NCI-H146 (cell line): ENCODE measurements at places on chromosomes 11 and 22.
A peak's percentile ranks its signal among the peaks of the same experiment; 100 is the strongest.

- no peak for DNase-seq
Measured at GRCh38 chr11:73201249-73201648, 16.8 kb upstream of the P2RY2 start.

DNA sequence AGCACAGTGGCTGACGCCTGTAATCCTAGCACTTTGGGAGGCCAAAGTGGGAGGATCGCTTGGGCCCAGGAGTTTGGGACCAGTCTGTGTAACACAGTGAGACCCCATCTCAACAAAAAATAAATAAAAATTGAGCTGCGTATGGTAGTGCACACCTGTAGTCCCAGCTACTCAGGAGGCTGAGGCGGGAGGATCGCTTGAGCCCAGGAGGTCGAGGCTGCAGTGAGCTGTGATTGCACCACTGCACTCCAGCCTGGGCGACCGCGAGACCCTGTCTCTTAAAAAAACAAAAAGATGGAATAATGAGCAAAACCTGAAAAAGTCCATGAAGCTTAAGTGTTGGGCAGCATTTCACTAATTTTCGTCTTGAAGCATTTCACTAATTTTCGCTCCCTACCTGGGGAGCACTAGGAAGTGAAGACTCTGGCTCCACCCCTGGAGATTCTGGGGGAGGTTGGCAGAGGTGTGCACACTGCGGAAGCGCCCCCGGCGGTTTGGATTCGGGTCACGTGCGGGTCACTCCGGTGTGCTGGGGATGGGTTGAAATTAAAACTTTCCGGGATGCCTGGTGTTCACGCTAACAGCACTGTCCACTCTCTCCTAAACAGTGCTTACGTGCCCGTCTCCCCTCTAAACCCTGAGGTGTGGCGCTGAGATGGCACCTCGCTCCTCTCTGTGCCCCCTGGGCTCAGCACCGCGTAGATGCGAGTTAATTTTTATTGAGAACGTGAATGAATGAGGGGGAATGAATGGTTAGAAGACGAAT is 906 bp upstream of the NAA40 start:
- peak; percentile 65 for DNase-seq

DNA sequence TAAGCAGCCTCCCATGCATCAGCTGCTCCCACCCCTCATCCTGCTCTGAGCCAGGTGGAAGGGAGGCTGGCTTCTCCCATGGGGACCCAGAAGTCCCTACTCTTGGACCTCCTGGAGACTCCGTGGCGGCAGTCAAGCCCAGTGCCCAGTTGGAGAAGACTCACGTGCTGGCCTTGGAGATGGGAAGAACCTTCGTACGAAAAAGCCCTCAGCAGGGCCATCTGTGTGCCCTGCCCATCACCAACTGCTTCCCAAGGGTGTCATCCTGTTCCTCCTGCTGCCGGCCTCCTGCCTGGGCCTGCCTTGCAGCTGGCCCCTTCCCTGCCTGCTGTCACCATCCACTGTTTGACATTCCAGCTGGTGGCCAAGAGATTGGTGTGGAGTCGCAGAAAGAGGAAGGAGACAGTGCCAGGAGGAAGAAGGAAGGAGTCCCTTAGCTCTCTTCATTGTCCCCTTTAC is 28.0 kb downstream of the ARHGAP1 start:
- DNase-seq = no peak

DNA sequence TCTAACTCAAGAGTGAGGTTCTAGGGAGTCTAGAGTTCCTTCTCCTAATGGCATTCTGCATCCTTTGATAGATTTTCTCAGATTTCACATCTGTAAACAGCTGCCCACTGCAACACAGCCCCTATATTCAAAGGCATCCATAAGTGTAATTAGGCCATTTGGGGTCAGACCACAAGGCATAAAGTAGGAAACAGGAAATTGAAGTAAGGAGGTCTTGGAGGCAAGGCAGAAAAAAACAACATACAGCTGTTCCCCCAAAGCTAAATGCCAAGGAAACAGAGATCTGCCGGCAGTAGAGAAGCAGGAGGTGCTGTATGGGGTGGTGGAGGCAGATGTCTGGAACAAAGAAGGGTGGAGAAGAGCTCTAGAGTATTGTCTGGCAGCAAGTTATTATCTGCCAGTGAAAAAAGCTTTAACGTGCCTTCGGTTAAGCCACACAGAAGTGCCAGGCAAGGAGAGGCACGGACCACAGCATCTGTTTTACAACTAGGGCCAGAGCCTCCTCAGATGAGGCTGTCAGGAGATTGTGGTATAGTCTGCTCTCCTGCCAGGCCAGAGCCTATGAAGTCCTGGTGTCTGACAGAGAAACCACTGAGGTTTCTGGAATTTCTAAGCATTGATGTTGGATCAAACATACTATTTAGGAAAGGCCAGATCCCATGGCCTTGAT is 100.2 kb upstream of the CHRM4 start:
- no peak for DNase-seq

DNA sequence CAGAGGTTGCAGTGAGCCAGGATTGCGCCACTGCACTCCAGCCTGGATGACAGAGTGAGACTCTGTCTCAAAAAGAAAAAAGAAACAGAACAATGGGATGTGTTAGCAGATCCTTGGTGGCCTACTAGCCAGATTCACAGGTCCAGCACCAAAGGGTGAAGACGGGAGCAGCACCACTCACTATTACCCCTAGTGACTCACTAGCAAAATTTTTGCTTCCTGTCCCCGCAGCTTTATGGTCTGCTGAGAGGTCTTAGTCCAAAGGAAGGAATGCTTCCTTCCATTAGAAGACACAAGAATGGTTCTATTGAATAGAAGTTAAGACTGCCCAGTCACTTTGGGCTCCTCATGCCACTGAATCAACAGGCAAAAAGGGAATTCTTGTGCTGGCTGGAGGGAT is 35.9 kb upstream of the NUP50 start:
- no peak for DNase-seq

- DNase-seq = no peak
Measured at GRCh38 chr22:42344361-42344905, 74.0 kb upstream of the TCF20 start.

DNA sequence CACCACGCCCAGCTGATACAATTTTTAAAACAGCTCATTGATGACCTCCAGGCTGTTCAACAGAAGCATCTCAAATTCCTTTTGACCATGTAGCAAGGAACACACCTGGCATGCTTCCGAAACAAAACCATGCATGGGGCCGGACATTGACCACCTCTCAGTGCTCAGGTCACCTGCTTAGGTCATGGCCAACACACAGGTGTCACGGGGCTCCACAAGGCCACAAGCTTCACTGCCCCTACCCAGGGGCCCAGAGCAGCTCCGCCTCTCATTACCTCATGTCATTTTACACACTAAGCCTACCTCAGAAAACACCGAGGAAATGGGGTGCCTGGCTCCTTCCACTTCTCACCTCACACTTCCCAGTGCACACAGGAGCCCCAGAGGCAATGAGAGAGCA is 26.6 kb downstream of the YPEL1 start:
- no peak for DNase-seq

- no peak for DNase-seq
Measured at GRCh38 chr11:19886498-19886897, 173.9 kb downstream of the NAV2 start.

DNA sequence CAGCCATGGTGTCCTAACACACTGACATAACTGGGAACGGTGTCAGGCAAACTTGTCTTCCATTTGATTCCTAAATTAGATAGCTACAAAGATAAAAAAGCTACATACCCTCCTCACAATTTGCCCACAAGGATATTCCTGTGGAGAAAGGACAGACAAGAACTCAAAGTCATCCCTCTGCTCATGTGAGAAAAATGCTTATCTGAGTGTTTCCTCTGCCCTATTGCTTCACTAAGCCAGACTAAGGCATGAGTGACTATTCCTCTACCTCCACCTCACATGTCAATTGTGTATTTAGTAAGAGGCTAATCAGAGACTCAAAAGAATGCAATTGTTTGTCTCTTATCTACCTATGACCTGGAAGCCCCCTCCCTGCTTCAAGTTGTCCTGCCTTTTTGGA is 247.7 kb downstream of the DDX10 start:
- DNase-seq = no peak

- no peak for DNase-seq
Measured at GRCh38 chr11:121221496-121222200, 70.9 kb upstream of the SC5D start.

DNA sequence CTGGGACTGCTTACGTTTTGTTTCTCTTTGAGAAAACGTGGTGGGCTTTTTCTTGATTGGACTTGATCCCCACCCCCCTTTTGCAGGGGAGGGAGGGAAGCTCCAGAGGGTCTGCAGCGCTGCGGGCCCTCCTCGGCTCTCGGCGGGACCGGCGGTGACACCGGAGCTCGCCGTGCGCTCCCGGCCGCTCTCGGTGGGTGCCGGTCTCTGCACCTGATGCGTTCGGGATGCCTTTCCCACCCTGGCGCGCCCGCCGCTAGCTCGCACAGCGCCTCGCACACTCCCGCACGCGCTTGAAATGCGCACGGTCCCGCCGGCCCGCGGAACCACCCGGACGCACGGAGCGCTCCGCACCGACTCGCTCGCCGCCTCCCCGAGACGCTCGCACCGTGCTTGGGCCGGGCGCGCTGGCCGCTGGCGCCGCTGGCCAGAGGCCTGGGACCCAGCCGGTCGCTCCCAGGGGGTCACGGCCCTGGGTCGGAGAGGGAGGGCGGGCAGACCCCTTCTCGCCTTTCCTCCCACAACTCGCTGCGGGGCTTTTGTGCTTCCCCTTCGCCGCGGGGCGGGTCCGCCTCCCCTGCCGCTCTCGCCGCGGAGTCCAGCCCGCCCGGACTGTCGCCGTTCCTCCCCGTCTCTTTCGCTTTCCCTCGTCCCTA is 1.0 kb downstream of the ZBTB16 start:
- peak; percentile 28 for DNase-seq

GRCh38 chr11:93501856-93502255 is 41.3 kb downstream of the SMCO4 start:
- DNase-seq = no peak

- peak; percentile 40 for DNase-seq
Measured at GRCh38 chr11:3671334-3672254, at the start of gene CHRNA10. Gene CHRNA10, minus strand, starts transcription at chr11:3671384. Its CDS starts 72 bp downstream, at chr11:3671312.

DNA sequence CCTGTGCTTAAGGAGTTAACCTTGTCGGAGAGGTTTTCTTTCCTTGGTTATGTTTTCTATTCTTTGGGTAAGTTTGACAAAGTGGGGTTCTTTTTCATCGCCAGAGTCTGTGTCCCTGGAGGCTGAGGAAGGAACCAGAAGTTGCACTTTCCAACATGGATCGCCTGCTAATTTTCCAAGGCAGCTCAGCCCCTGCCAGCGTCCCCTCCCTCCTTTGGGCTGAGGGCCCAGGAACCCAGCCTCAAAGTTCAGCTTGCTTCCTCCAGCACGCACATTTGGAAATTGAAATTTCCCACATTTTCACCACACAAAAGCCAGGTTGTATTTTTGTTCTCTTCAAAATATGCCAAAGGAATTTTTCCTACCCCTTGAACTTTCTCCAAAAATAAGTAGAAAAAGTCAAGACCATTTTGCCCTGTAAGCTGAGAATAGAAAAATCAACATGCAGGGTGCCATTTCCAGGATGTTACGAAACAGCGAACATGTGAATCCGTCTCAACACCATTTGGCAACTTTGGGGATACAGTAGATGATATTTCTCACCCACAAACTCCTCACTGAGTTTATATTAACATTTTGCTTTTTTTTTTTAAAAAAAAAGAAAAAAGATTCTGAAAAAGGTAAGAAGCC is 343.5 kb downstream of the TENM4 start:
- DNase-seq = no peak

DNA sequence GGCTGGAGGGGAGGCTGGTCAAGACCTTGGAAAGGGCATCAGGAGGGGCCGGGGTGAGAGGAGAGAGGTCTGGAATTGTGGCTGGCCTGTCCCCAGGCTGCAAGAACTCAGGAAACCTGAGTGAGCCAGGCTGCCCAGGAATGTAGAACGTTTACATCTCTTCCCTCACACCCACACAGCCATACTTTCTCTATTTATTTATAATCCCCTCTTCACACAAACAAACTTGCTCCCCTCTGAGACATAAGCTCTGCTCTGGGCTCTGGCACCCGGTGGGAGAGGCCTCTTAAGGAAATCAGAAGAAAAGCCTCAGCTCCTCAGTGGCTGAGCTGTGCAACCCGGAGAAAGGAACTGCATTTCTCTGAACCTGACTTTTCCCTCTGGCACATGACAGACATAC is 5.5 kb downstream of the CHRDL2 start:
- DNase-seq = no peak

DNA sequence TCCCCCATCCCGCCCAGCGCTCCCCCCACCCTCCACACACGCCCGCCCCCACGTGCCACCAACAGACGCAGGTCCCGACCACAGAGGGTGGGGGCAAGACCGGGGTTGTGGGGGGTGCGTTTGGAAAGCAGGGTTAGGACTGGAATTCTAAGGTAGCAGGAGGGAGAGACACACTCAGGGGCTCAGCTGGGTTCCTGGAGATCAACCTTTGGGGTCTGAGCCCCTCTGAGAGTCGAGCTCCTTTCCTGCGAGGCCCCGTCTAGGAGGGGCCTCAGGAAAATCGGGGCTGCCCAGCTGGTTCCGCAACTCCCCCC is 429 bp downstream of the PGGHG start:
- DNase-seq = no peak

DNA sequence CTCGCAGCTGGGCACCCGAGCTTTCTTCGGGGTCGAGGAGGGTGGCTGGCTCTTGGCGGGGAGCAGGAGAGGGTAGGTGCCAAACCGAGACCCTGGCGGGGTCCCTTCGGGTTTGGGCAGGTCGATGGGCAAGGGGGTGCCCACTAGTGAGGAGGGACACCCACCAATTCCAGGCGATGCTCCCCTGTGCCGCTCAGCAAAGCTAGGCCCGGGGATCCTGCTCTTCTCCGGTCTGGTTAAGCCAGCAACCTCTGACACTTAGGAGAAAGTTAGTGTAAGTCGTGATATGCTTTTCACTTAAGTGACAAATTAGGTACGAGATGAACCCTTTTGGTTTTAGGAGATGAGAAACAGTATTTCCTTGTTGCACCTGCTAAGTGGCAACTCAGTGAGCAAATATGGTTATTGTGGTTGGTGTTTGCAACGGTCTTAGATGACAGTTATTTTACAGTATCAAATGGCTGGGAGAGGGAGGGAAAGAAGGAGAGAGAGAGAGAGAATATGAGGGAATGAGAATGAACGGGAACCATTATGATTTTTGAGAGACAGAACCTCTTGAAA is 565 bp downstream of the NUCB2 start:
- DNase-seq = peak; percentile 65

GRCh38 chr11:63940786-63941185 is 2.0 kb downstream of the NAA40 start:
- DNase-seq = no peak

- DNase-seq = no peak
Measured at GRCh38 chr11:75424396-75424795, 8.6 kb downstream of the KLHL35 start.

- DNase-seq = no peak
Measured at GRCh38 chr11:73374151-73374550, 2.0 kb upstream of the RELT start.

GRCh38 chr11:119420631-119421030 is 2.3 kb downstream of the THY1 start:
- DNase-seq = no peak

DNA sequence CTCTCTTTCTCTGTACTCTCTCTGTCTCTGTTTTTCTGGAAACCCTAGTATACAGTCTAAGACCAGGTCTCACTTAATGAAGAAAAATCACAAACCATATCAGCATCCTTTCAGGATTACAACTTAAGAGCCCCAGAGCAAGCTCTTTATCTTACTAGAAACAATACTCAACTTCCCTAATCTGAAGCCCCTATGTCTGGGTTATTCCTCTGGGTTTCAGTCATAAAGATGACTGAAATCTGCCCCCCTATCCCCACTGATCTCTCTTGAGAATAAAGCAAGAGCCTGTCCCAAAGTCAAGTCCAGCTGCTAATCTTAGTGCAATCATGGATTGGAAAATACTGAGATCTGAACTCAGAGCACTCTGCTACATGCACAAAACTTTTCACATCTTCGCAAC is 53.9 kb upstream of the PICALM start:
- DNase-seq = no peak

- DNase-seq = no peak
Measured at GRCh38 chr11:70405679-70406395, 7.5 kb downstream of the CTTN start.
